ENCODE measurements at places on chromosomes 13 and 19.

GRCh38 chr13:104014803-104015645 lies 948.8 kb upstream of the SLC10A2 start:
- no peak for DNase-seq

DNA sequence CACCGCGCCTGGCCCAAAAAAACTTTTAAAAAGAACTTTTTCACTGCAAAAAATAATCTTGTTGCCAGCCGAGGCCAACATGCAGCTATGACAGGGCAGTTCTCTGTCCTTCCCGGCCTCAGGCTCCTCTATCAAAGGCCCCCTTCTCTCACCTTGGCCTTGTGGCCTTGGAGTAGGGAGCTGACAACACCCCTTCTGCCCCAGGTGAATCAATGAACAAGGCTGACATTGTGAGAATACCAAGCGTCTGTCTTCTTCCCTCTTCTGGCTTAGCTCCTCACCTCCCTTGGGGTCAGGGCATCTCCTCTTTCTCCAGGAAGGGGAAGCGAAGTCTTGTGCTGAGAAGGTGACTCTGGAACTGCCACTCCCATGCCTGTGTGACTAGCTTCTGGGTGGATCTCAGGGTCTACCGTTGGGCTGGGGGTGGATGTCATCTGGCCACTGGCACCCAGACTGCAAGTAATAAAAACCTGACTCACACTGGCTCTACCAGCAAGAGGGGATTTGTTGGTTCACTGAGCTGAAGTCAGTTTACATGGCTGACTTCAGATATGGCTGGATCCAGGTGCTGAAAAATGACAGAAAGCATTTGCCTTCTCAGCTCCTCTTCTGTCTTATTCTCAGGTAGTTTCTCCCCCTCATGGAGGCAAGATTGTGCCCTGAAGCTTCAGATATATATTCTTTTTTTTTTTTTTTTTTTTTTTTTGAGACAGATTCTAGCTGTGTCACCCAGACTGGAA lies 6.3 kb downstream of the C19orf38 start:
- DNase-seq = no peak

DNA sequence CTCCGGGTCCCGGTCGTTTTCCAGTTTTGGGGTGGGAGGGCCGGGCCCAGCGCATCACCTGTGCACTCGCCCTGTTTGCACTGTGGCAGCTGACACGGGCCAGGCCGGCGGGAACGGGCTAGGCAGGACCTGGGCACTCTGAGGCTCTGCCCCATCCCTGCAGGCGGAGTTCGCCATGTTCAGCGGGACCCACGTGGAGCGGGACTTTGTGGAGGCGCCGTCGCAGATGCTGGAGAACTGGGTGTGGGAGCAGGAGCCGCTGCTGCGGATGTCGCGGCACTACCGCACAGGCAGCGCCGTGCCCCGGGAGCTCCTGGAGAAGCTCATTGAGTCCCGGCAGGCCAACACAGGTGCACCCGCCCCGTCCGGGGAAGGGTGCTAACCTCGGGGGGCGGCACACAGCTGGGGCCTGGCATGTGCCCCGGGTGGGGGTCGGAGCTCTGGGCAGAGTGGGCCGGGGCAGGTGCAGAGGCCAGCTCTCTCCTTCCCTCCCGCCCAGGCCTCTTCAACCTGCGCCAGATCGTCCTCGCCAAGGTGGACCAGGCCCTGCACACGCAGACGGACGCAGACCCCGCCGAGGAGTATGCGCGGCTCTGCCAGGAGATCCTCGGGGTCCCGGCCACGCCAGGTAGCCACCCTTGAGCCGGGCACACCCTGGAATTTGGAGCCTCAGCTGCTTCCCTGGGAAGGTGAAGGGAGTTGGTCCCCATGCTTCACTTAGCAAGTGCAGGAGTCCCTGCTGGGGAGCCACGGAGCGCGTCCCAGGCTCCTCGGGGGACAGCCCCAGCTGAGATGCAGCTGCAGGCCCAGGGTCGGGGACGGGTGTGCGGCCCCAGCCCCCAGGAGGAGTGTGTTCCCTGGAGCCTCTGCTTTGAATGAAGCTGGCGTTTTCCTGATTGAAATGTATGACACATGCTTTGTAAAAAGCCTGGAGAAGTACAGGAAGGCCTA lies 9.3 kb upstream of the ZNF554 start:
- DNase-seq = no peak

- DNase-seq = no peak
Observed at GRCh38 chr13:44755872-44756271, 179.7 kb upstream of the TSC22D1 start.

- DNase-seq = no peak
Observed at GRCh38 chr19:56678205-56678604, 6.6 kb upstream of the ZNF835 start.

DNA sequence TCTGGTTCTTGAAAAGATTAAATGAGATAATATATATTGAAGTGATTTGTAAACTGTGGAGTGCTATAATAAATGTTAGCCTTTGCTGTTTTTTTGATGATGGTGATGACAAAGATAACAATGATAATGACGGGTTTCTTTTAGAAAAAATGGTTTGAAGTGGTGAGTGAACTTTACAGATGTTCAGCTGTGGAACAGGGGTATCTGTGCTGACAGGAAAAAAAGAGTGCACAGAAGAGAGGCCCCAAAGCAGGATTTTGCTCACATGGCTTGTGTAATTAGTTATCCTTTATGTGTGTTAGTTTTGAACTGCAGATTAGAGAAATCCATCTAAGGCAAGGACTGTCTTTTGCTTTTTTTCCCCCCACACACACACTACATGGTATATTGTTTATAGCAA lies 119.2 kb downstream of the CYSLTR2 start:
- DNase-seq = no peak

- DNase-seq = no peak
Observed at GRCh38 chr13:52983836-52984235, 44.8 kb upstream of the OLFM4 start.

DNA sequence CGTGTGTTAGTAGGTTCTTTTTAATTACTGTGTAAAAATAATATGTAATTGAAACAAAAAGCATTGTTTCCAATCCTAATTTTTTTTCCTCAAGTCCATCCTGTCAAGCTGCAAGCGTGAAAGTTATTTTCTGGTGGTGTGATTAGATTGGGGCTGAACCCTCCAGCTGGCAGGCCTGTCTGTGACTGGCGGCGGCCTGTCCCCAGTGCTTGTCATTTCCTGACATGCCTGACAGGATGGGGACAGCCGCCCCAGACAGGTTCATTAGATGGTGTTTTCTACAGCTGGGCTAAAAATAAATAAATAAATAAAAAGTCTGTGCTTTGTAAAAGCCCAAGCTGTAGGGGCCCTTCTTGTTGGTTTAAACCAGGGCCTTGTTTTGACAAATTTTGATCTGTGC lies 53.7 kb upstream of the MAB21L1 start:
- peak; percentile 62 for DNase-seq

GRCh38 chr13:110233181-110233950 lies 73.6 kb downstream of the COL4A1 start:
- DNase-seq = peak; percentile 72

- no peak for DNase-seq
Observed at GRCh38 chr13:93736081-93736480, 509.5 kb downstream of the GPC6 start.

DNA sequence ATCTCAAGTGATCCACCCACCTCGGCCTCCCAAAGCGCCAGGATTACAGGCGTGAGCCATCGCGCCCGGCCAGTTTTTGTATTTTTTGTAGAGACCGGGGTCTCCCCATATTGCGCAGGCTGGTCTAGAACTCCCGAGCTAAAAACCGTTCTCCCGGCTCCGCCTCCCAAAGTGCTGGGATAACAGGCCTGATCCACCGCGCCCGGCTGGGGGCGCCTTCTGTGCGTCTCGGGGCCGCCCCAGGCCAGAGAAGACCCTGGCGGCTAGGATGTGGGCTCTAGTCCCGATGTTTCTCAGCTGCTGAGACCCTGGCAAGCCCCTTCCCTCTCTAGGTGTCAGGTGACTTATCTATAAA lies 3.6 kb downstream of the ARHGAP45 start:
- no peak for DNase-seq

DNA sequence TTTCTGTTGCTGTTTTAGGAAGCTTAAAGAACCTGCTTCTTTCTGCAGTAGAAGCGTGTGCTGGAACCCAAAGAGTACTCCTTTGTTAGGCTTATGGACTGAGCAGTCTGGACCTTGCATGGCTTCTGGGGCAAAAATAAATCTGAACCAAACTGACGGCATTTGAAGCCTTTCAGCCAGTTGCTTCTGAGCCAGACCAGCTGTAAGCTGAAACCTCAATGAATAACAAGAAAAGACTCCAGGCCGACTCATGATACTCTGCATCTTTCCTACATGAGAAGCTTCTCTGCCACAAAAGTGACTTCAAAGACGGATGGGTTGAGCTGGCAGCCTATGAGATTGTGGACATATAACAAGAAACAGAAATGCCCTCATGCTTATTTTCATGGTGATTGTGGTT lies 103.1 kb downstream of the TNFRSF19 start:
- no peak for DNase-seq

DNA sequence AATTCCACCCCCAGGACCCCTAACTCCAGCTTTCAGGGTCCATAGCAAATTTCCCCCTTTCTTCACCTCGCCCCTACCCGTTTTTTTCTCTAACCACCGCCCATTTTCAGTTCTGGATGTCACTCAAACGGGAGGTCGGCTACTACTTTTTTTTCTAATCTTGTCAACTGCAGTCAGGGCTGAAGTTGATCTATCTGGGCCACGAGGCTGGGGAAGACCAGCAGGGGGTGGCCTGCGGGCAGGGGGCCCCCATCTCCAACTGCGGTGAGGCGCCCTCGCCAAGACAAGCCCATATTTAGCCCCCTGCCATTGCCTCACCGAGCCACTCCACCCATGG lies 748 bp downstream of the LHFPL6 start:
- no peak for DNase-seq

DNA sequence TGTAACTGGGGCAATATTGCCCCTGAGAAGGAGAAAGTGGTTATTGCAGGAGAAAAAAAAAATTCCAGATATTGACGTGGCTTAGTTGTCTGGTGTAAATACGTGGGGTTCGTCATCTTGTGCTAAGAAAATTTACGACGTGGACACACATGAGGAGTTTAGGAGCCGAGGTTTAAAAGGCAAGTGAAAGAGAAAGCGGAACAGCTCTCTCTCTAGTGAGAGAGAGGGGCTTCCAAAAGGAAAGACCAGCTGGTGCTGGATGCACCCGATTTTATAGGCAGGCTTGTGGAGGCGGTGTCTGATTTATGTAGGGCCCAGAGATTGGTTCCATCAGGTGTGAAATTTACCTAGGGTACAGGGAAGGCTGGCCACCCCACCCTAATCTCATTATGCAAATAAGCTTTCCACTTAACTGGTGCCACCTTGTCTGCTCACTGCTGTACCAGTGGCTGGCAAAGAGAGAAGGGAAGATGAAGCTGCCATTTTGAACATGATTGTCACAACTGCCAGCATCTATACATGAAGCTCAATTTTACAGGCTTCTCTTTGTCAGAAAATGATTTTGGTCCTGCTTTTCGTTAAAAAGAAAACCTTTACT lies 845.1 kb downstream of the DACH1 start:
- no peak for DNase-seq

DNA sequence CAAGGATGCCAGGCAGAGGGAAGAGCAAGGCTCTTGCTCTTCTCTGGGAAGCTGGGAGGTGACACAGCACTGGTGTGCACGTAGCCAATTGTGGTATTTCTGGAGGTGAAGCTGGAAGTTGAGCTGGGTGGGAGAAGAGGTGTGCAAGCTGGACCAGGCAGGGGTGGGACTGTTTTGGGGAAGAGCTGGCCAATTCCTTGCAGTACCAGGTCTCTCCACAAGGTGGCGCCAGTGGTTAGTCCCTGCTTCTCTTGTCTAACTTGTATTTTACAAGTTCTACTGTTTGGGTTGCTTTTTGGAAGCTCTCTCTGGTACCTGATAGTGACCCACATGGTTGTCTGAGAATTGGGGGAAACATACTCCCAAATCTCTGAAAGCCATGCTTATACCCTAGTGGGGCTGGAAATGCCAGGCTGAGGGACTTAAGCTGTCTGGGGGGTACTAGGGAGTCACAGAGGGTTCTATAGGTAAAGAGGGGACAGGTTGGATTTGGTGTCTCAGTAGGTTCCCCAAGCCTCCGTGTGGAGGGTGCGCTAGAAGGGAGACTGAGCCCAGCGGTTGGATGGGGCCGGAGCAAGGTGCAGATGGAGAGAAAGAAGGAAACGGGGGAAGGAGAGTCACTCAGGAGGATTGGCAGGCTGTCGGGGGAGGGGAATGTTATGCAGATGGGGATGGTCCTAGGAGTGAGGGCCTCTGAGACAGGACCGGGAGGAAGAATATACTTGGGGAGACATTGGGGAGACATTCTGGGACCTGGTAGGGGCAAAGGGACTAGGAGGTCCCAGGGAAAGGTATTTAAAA lies 3.0 kb downstream of the HPN start:
- no peak for DNase-seq
